ENCODE measurements at places on chromosomes 4 and X.

DNA sequence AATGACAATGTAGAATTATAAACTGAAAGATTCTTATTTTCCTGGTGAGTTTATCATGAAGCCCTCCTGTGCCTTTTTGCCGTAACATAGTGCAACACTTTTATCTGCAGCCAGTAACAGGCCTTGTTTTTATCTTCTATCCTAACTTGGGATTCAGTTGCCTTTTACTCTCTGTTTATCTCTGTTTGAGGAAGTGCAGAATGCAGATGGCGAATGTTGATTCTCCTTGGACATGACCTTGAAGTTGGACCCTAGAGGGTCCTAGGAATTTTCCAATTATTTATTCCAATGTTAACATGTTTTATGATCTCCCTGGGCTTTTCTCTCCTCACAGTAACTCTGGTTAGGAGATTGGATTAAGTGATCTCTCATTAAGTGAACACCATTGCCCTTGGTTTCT lies 165.0 kb downstream of the FMR1NB start:
- DNase-seq = no peak

DNA sequence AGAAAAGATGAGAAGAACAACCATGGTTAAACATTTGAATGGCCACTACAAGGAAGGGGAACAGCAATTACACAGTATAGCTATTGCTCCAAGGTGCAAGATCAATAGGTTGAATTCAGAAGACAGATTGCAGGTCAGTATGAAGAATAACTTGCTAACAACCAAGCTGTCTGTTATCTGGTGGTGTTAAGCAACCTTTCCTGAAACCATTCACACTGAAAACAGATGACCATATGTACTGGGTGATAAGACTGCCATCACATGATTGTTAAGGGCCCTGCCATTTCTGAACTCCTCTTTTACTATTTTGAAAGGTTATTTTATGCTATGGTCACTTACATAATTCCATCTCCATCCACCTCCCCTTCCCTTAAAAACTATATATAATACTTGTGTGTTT lies 6.8 kb downstream of the GABRA3 start:
- DNase-seq = no peak

- DNase-seq = no peak
Observed at GRCh38 chr4:154471526-154472331, 19.9 kb downstream of the DCHS2 start.

- no peak for DNase-seq
Observed at GRCh38 chr4:8194306-8195242, 4.5 kb upstream of the SH3TC1 start.

DNA sequence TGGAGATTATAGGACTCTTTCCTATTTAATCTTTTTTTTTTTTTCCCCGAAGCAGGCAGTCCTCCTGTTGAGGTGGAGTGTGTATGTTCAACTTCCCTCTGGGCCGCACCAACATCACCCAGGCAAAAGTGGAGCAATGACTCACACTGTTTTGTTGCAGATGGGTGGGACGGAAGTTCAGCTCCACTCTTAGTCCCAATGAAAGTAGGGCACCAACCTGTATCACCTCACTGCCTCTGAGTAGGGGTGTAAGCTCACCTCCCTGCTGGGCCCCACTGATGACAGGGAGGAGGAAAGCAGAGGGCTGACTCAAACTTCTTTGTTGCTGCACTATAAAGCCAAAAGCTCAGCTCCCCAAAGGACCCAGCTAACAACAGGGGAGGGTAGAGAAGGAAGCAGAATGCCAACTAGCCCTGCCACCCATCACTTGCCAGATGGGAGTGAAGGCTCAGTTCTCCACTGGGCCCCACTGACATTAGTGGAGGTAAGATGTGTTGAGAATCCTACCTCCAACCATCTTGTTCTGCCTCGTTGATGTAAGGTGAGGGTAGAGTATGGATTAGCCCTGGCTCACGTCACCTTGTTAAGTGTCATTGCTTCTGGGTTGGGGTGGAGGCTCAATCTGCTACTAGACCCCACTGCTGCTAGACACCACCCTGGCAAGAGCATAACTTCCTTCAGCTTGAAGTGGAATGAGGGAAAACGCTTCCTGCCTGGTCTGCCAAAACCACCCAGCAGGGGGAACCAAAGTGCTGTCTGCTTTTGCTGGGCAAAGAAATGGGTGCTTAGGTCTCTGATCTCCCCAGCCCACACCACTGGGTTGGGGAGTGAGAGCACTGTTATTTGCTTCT lies 14.1 kb downstream of the RPS6KA3 start:
- DNase-seq = peak; percentile 62

GRCh38 chrX:9191392-9191791 lies 157.5 kb upstream of the FAM9B start:
- no peak for DNase-seq

GRCh38 chr4:156609421-156609820 lies 362.2 kb downstream of the PDGFC start:
- DNase-seq = no peak

All from activated T-cell treated with anti-CD3 and anti-CD28 coated beads for 24 hours (primary cell).